ENCODE measurements at places on chromosomes 7 and 10. TPM values are rescaled to one million over a fixed set of nuclear protein-coding genes. Genes with fewer than 3 reads are reported as not detected.
A peak's percentile ranks its signal among the peaks of the same experiment; 100 is the strongest.

DNA sequence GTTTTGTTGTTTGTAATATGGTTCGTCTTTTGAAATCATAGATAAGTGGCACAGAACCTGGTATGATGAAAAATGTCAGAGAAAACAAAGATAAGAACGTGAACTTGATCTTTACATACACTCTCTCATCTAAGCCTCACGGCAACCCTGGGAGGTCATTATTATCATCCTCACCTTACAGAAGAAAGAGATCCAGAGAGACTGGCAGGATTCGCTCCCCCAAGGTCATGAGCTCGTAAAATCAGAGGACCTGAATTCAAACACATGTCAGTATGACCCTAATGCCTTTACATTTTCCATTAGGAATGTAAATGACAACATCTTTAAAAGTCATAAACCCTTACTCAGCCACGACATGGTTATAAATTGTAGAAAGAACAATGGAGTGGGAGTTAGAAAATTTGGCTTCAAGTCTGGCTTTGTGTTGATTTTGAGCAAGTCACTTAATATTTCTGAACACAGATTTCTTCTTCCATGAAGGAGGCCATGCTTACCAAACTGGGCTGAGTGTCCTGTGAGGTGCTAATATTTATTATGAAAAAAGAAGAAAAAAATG lies 35.9 kb downstream of the HIPK2 start:
- DNase-seq: no peak
- no peaks in the 10 kb centered on the region for H3K36me3 ChIP-seq
- no peak overlapping the region for H3K4me3 ChIP-seq
- peaks cover 81% of the 10 kb centered on the region for H3K4me1 ChIP-seq
- H3K27ac ChIP-seq: peak overlapping the region; percentile 19

DNA sequence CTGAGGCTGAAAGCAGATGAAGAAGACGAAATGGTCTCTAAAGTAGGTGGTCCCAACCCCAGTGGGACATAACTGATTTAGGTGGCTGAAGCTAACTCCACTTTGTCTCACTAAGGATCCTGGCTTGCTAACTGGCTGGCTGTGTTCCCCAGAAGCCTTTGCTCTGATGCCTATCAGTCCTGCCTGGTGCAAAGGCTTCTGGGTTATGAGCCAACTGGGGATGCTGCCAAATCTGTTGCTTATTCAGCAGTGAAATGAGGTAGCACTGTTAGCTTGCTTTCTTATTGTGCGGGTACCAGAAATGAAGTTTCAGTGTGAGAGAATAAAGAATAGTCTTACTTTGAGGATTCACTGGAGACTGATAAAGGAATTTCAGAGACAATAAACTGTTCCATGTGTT lies 18.1 kb downstream of the PRKG1 start:
- H3K4me1 ChIP-seq: no peaks in the 10 kb centered on the region
- no peak for DNase-seq
- H3K27ac ChIP-seq: no peak overlapping the region
- no peaks in the 10 kb centered on the region for H3K36me3 ChIP-seq
- H3K4me3 ChIP-seq: no peak overlapping the region

GRCh38 chr10:22550732-22551131 lies 163.6 kb downstream of the PIP4K2A start:
- peaks cover 37% of the 10 kb centered on the region for H3K36me3 ChIP-seq
- peak overlapping the region; percentile 88 for H3K27ac ChIP-seq
- peaks cover 29% of the 10 kb centered on the region for H3K4me1 ChIP-seq
- DNase-seq: peak; percentile 72
- no peaks in the 10 kb centered on the region for H3K27me3 ChIP-seq
- H3K4me3 ChIP-seq: no peak overlapping the region

GRCh38 chr10:105952153-105952552 lies 1212.4 kb downstream of the SORCS1 start:
- H3K4me3 ChIP-seq: no peak overlapping the region
- H3K27ac ChIP-seq: no peak overlapping the region
- H3K4me1 ChIP-seq: no peaks in the 10 kb centered on the region
- DNase-seq: no peak
- H3K36me3 ChIP-seq: no peaks in the 10 kb centered on the region

- H3K27me3 ChIP-seq: peaks cover 4% of the 10 kb centered on the region
- H3K27ac ChIP-seq: no peak overlapping the region
- no peak overlapping the region for H3K4me3 ChIP-seq
- peaks cover 74% of the 10 kb centered on the region for H3K4me1 ChIP-seq
- H3K36me3 ChIP-seq: peaks cover 16% of the 10 kb centered on the region
Observed at GRCh38 chr7:28161331-28161730, 19.3 kb downstream of the JAZF1 start.

DNA sequence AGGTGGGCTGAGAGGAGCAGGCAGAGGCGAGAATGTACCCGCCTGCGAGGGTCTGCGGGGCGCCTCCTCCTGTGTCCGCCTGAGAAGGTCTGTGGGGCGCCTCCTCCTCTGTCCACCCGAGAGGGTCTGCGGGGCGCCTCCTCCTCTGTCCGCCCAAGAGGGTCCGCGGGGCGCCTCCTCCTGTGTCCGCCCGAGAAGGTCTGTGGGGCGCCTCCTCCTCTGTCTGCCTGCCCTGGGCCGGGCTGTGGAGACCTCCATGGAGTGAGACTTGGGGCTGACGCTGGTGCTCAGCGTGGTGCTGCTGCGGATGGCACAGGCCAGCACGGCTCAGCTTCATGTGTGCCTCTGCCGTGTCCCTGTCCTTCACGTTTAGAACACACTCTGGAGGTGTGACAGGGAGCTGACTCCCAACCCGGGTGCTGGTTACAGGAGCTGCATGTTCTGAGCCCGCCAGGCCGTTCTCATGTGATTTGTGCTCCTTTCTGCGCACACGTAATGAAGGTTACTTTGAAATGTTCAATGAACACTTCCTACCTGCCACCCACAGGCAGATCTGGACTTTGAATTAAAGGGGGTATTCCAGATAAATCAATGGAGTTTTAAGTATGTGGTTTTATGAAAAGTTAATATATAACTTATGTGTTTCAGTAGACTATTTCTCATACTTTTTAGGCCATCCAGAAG lies 20.5 kb upstream of the GET4 start:
- no peaks in the 10 kb centered on the region for H3K4me1 ChIP-seq
- no peak overlapping the region for H3K27ac ChIP-seq
- no peak overlapping the region for H3K4me3 ChIP-seq
- no peak for DNase-seq
- peaks cover 45% of the 10 kb centered on the region for H3K36me3 ChIP-seq

DNA sequence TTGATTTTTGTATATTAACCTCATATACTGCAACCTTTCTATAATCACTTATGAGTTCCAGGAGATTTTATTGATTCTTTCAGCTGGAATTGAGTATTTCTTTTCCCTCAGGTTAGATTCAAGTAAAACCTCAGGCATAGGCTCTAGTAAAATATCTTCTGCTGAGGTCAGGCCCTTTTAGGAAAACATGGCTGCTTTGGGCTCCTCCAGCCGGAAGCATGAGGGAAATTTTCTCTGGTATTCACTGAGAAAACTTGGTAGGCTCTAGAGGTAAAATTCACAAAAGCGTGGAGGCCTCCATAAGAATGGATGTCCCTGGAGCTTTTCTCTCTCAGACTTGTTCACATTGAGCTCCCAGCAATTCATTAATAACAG lies 56.7 kb downstream of the AKR1E2 start:
- no peak for DNase-seq
- no peaks in the 10 kb centered on the region for H3K4me1 ChIP-seq
- no peaks in the 10 kb centered on the region for H3K36me3 ChIP-seq
- H3K27ac ChIP-seq: no peak overlapping the region
- no peaks in the 10 kb centered on the region for H3K27me3 ChIP-seq
- no peak overlapping the region for H3K4me3 ChIP-seq

DNA sequence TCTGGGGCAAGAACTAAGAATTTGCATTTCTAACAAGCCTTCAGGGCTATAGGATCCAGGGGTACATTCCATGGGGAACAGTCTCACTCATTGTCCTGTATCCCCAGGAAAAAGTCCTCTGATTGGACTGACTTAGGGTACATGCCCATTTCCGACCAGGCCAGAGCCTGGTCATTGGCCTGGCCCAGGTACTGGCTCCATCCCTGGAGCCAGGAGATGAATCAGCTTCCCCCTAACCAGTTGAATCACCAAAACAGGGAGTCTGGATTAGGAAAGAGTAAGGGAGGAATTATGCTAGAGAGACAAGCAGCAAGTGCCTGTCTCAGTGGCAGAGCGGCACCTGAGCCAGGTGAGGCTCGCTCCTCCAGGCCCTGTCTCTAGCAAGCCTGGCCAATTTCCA lies 137.5 kb downstream of the FGFR2 start:
- H3K4me3 ChIP-seq: no peak overlapping the region
- no peaks in the 10 kb centered on the region for H3K36me3 ChIP-seq
- no peak for DNase-seq
- H3K4me1 ChIP-seq: no peaks in the 10 kb centered on the region

GRCh38 chr10:14128519-14128918 lies 202.2 kb downstream of the FRMD4A start:
- no peak for DNase-seq
- no peaks in the 10 kb centered on the region for H3K36me3 ChIP-seq

- H3K4me1 ChIP-seq: peaks cover 100% of the 10 kb centered on the region
- no peak for DNase-seq
Observed at GRCh38 chr7:158811894-158812293, 17.4 kb downstream of the ESYT2 start.

DNA sequence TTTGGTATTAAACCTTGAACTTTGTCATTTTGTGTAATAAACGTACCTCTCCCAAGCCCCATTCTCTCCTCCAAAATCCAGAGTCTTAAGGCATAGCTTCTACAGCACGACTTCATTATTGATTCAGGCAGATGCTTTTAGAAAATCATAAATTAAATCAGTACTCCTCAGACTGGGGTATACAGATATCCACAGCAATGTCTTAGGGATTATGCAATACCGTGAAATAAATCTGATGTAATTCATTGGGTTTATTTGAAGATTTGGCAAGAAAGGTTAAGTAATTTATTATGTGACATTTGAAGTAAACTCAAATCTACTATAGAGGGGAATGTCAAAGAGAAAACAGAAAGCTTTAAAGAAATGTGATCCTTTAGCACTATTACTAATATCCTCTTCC lies 246.1 kb upstream of the PLXDC2 start:
- no peak overlapping the region for H3K27ac ChIP-seq
- no peaks in the 10 kb centered on the region for H3K27me3 ChIP-seq
- DNase-seq: no peak

DNA sequence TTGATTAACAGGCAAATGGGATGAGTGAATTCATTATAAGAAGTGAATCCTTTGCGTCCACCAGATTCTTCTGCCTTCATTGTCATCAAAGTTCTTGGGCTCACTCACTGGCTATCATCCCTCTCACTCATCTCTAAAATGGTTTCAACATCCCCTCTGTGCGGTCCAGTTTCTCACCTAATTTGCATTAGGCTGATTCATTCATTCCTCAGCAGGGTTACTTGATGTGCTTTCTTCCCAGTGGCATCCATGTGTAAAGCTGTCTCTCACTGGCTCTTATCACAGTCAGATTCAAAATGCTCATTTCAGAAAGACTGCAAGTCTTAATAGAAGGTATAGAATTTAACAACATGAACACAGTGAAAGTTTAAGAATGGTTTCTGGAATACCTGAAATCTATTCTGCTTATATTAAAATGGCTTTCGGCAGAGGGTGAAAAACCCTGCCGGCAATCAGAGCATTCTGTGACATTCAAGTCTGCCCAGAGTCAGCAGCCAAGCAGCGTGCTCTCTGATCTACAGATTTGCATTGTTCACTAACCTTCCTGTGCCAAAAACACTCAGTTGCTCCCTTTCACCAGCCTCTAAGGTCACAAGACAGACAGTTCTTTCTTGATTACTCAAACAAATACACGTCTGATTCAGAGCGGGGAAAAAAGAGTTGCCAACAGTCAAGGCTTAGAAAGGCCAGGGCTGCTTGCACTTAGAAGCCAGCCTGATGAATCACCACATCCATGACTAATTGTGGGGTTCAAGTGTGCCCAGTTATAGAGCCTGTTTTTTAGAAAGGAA lies 106.7 kb downstream of the TES start:
- no peaks in the 10 kb centered on the region for H3K4me1 ChIP-seq
- H3K27me3 ChIP-seq: peaks cover 1% of the 10 kb centered on the region
- H3K4me3 ChIP-seq: no peak overlapping the region
- no peak overlapping the region for H3K27ac ChIP-seq
- DNase-seq: no peak

DNA sequence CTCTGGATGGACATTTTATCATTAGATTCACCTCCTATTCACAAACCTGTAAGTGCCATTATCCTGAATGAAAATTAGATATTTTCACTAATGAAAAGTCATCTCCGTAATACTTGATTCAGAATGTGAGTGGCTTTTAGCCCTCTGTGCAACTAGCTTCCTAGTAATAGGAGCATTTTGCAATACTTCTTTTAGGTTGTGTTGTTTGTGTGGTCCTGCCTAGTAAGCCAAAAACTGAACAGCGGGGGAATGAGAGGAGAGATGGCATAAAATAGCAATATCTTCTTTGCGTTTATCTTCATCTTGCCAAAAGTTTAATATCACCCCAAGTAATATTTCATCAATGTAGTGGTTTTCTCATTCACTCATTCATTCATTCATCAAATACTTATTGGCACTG lies 507.5 kb upstream of the CELF2 start:
- H3K4me1 ChIP-seq: no peaks in the 10 kb centered on the region
- no peaks in the 10 kb centered on the region for H3K27me3 ChIP-seq
- no peak overlapping the region for H3K4me3 ChIP-seq
- no peak for DNase-seq
- no peak overlapping the region for H3K27ac ChIP-seq
- H3K36me3 ChIP-seq: no peaks in the 10 kb centered on the region

DNA sequence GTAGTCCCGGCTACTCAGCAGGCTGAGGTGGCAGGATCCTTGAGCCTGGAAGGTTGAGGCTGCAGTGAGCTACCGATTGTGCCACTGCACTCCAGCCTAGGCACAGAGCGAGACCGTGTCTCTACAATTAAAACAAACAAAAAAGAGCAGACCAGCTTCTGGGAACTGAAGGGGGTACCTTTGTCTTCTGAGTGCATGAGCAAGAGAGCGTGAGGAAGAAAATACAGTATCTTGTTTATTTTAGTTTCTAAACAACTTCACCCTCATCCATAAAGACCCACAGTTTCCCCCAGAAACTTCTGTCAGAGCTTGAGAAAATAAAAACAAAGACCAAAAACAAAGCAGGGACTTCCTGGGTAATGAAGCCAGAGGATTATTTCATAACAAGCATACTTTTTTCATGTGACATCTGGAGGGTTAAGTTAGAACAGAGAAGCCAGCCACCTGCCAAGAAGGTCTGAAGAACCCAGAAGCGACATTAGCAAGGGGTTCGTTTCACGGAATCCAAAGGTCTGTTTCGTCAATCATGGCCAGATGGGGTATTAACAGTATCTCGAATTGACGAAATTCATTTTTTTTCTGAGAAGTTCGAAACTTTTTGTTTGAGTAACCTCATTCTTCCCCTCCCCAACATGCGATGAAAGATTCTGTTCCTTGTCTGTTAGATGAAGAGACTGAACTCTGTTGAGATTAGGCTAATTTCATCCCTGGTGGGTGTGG lies 10.2 kb upstream of the IL2RA start:
- no peak overlapping the region for H3K27ac ChIP-seq
- H3K4me1 ChIP-seq: peaks cover 8% of the 10 kb centered on the region
- peaks cover 2% of the 10 kb centered on the region for H3K36me3 ChIP-seq
- DNase-seq: no peak

Gene CABCOCO1
- not detected for polyA plus RNA-seq

Gene SFTPA1
- not detected for polyA plus RNA-seq

Gene EPHA1
- polyA plus RNA-seq: 0.51 TPM

Measured in immature natural killer cell (primary cell).